Stimulated activated CD8-positive, alpha-beta memory T cell treated with anti-CD3 and anti-CD28 coated beads, Interleukin-15, amount 100 ng/mL, for 4 hours (primary cell): ENCODE measurements at places on chromosomes 7 and 10.

DNA sequence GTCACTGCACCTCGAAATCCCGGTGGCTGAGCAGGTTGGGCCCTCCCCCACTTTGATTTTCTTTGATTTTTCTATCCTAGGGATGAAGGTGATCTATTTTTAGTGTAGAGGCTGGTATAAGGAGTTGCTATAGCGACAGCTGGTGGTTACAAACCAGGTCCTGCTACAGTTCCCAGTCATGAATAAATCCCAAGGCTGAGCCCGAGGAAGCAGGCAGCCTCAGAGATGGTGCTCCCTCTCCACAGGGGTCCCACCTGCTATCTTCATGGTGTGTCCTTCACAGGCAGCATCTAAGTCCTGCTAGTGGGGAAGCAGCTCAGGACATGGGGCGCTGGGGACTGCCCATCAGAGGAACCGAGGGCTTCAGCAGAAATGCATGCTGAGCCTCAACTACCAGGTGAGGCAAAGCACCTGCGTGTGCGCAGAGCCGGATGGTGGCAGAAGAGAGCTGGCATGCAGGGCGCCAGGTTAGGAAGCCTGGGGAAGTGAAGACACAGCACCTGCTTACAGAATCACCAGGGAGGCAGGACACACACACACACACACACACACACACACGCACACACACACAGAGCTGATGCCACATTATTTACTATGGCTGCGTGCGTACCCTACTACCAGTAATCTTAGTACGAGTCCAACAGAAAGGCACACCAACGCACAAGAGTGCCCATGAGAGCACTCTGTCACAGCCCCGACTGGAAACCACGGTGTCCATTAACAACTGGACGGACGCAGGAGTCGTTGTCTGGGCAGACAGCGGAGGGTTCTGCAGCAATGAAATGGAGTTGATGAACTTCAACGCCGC lies 150.9 kb downstream of the PRKAG2 start:
- DNase-seq: no peak

- no peak for DNase-seq
Measured at GRCh38 chr7:136617176-136617575, 251.3 kb upstream of the CHRM2 start.

DNA sequence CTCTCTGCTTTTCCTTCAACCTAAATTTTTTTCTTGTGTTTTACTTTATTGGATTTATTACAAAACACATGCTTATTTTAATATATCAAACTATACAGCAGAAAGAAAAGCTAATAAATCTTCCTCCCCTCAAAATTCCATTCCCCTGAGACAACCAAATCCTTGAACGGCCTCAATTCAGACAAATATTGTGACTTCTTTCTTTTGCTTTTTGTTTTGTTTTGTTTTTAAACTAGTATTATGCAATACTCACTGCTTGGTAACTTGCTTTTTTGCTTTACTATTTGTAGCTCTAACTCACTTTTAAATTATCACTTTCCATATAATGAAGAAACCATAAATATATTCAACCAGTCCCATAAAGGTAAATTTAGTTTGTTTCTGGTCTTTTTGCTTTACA lies 59.4 kb upstream of the CDK1 start:
- DNase-seq: no peak

GRCh38 chr10:122263971-122264370 lies 7.1 kb upstream of the BTBD16 start:
- no peak for DNase-seq

- DNase-seq: no peak
Measured at GRCh38 chr7:139745678-139746143, 32.1 kb downstream of the HIPK2 start.

DNA sequence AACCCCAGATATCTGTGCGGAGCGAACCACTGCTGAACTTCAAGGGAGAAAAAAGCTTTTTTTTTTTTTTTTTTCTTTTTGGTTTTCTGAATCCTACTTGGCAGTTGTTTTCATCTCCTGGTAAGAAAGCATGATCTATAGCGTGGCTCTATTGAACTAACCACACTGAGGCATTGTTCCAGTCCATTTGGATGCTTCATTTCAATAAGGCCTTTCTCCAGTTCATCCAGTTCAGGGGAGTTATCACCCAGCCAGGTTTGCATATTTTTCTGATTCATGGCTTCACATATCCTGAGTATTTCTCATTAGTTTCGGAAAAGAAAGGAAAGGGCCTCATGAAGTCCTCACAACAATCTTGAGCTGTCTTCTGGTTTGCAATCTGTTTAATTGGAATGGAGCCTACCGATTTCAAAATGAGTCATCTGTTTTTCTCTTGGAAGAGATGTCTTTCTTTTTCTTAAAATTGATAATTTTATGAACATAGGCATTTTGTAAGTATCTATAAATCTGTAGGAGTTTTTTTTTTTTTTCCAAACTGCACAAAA lies 93.1 kb upstream of the STEAP4 start:
- no peak for DNase-seq
